Nasal cavity respiratory epithelium epithelial cell of viscerocranial mucosa (primary cell): ENCODE measurements at places on chromosomes 1 and 21. TPM values are rescaled to one million over a fixed set of nuclear protein-coding genes. Genes with fewer than 3 reads are reported as not detected.

TTLL10 gene
- total RNA-seq, result 0.28 TPM in 1 of 2 replicates, not detected in the other

NCMAP gene
- under 0.01 and 0.21 TPM in 2 replicates for total RNA-seq

PDE4B gene
- under 0.01 TPM in 2 replicates for total RNA-seq

CLDN17 gene
- total RNA-seq, result 1.4 TPM in 1 of 2 replicates, not detected in the other

CR1L gene
- not detected in 2 replicates for total RNA-seq

SFPQ gene
- 140 and 236 TPM in 2 replicates for total RNA-seq

FBXO2 gene
- total RNA-seq, result 27.0 and 65.7 TPM in 2 replicates

FAM177B gene
- not detected in 2 replicates for total RNA-seq

GJA5 gene
- total RNA-seq, result under 0.01 TPM in 1 of 2 replicates, not detected in the other

MAP3K7CL gene
- total RNA-seq, result 4.1 and 4.9 TPM in 2 replicates

OR2L8 gene
- not detected in 2 replicates for total RNA-seq

TLCD4 gene
- 0.34 and 0.36 TPM in 2 replicates for total RNA-seq

CD52 gene
- total RNA-seq, result not detected in 2 replicates

EFNA1 gene
- 17.4 and 73.1 TPM in 2 replicates for total RNA-seq

NDUFV3 gene
- total RNA-seq, result 40.4 and 50.6 TPM in 2 replicates

FNBP1L gene
- 18.1 and 58.1 TPM in 2 replicates for total RNA-seq

PTPN14 gene
- total RNA-seq, result 55.7 and 72.8 TPM in 2 replicates

SLC16A4 gene
- 10.6 and 52.3 TPM in 2 replicates for total RNA-seq

SLC25A33 gene
- total RNA-seq, result 9.1 and 14.7 TPM in 2 replicates

COL24A1 gene
- total RNA-seq, result under 0.01 and 0.21 TPM in 2 replicates

ESRRG gene
- total RNA-seq, result 0.21 TPM in 1 of 2 replicates, not detected in the other

GPR157 gene
- total RNA-seq, result 45.1 and 48.9 TPM in 2 replicates

GBP2 gene
- total RNA-seq, result 1.4 and 19.7 TPM in 2 replicates

FOXD3 gene
- not detected in 2 replicates for total RNA-seq

SPRR2F gene
- total RNA-seq, result not detected in 2 replicates

ANXA9 gene
- total RNA-seq, result 0.50 and 0.68 TPM in 2 replicates

ATAD3C gene
- total RNA-seq, result 0.34 and 1.1 TPM in 2 replicates

IL10 gene
- not detected in 2 replicates for total RNA-seq

SYPL2 gene
- not detected in 2 replicates for total RNA-seq

PPIAL4G gene
- total RNA-seq, result not detected in 2 replicates

SLC19A2 gene
- 23.2 and 24.3 TPM in 2 replicates for total RNA-seq

TRIM58 gene
- total RNA-seq, result under 0.01 TPM in 1 of 2 replicates, not detected in the other

SOX13 gene
- 2.7 and 11.6 TPM in 2 replicates for total RNA-seq

PTGS2 gene
- total RNA-seq, result 65.2 and 99.1 TPM in 2 replicates

NCF2 gene
- 63.9 and 66.6 TPM in 2 replicates for total RNA-seq

TMEM9 gene
- total RNA-seq, result 54.7 and 67.4 TPM in 2 replicates

GPR25 gene
- total RNA-seq, result not detected in 2 replicates

LDLRAD1 gene
- under 0.01 and 0.43 TPM in 2 replicates for total RNA-seq

SLC9C2 gene
- under 0.01 TPM in 1 of 2 replicates, not detected in the other for total RNA-seq

GJB3 gene
- total RNA-seq, result 113 and 120 TPM in 2 replicates

A3GALT2 gene
- total RNA-seq, result not detected in 2 replicates

BMP8B gene
- total RNA-seq, result 0.50 and 1.0 TPM in 2 replicates

MROH9 gene
- total RNA-seq, result not detected in 2 replicates

ABCA4 gene
- under 0.01 and 1.1 TPM in 2 replicates for total RNA-seq

PTGFR gene
- 0.07 TPM in 1 of 2 replicates, not detected in the other for total RNA-seq

AMY2B gene
- 2.1 and 2.7 TPM in 2 replicates for total RNA-seq

IL12RB2 gene
- total RNA-seq, result 1.0 and 1.8 TPM in 2 replicates

CA6 gene
- not detected in 2 replicates for total RNA-seq

KISS1 gene
- total RNA-seq, result not detected in 2 replicates

FBLIM1 gene
- total RNA-seq, result 96.7 and 131 TPM in 2 replicates
